ENCODE measurements at places on chromosomes 5 and 9.
A peak's percentile ranks its signal among the peaks of the same experiment; 100 is the strongest.

DNA sequence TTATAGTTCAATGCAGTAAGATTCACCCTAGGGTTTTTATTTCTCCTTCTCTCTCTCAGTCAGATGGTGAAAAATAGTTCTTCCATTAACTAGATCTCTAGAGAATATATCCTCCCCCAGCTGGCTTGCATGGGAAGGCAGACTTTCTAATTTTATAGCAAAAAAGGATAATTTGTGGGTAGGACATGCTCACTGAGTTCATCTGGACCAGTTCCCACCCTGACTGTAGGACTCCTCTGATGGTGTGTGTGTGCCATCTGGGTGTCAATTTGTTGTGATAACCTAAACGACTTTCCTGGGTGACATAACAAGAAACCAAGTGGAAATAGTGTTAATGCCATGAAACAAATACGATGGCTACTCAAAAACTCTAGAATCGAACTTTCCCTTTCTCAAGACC is 44.9 kb downstream of the APBA1 start:
- DNase-seq: no peak

GRCh38 chr5:32711362-32711680 is 200 bp downstream of the NPR3 start:
- no peak for DNase-seq

- no peak for DNase-seq
Observed at GRCh38 chr9:137017791-137018497, 10.1 kb downstream of the ABCA2 start.

DNA sequence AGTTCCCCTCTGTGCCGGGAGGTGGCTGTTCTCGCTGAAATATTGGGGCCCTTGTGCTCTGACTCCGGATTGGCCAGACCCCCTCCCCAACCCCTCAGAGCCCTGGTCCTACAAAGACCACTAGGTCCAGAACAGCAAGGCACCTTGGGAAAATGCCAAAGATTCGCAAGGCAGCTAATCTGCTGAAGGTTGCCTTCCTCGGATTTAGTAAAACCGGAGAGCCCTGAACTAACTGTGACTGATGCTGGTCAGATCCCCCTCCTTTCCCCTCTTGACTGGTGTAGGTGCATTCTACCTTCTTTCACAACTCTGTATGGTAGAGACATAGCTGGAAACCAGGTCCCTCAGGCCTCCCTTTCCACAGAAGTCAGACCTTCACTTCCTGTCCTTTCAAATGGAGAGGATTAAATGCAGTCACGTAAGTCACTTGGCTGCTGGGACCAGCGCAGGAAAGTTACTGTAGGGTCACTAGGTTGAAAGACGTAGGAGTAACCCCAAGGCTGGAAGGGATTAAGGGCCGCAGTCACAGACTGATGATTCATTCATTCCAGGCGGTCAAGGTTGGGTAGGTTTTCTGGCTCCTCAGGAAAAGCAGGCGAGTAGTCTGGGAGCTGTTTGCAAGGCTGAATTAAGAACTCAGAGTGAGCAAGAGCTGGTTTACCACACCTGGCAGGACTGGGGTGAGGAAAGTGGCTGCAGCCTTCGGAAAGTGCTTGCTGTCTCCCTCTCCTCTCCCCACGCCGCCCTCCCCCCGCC is 5.3 kb downstream of the BARX1 start:
- no peak for DNase-seq

GRCh38 chr5:114467729-114468128 is 105.9 kb downstream of the KCNN2 start:
- no peak for DNase-seq

GRCh38 chr5:159398936-159399335 is 68.6 kb upstream of the IL12B start:
- DNase-seq: no peak

DNA sequence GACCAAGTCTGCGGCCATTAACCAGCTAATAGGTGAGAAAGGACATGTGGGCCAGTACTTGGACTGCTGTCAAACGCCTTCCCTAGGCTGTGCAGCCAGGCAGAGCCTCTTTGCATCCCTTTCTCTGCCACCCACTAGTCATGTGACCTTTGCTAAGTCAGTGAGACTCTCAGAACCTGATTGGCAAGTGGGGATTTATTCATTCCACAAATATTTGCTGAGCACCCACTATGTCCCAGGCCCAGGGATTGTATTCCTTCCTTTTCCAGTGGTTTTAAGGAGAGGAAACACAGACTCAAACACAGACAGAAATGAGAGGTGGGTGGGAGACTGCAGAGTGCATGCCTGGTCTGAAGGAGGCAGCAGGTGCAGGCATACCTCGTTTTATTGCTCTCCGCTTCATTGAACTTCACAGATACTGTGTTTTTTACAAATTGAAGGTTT is 71.6 kb upstream of the GALNT10 start:
- DNase-seq: no peak

DNA sequence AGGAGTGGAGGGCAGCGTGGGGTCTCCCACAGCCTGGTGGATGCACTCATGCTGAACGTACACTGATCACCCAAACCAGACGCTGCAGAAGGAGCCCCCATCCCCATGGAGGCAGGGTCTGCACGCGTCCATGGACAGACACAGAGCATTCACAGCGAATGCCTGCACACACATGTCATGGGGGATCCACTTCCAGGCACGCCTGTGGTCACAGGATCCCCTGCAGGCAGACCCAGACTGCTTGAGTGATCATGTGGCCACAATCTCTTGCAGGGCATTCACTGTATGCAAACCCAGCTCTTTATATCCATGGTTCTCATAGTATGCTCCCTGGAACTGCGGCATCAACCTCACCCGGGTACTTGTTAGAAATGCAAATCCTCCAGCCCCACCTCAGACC is 5.4 kb downstream of the SNCB start:
- DNase-seq: no peak

GRCh38 chr9:9556865-9557803 is 1055.7 kb downstream of the PTPRD start:
- DNase-seq: no peak

DNA sequence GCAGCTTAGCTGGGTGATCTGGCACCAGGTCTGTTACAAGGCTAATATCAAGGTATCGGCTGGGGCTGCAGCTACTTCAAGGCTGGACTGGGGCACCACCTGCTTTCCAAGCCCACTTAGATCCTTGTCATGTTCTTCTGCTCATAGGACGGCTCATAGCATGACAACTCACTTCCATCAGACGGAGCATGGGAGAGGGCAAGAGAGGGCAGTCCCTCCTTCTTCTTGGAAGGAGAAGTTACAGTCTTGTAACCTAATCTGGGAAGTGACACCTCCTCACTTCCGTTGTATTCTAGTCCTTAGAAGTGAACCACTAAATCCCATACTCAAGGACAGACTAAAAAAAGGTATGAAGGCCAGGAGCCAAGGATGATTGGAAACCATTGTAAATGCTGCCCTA is 258.2 kb downstream of the MAST4 start:
- DNase-seq: no peak

GRCh38 chr9:129995409-129996160 is 47.4 kb downstream of the FNBP1 start:
- no peak for DNase-seq

DNA sequence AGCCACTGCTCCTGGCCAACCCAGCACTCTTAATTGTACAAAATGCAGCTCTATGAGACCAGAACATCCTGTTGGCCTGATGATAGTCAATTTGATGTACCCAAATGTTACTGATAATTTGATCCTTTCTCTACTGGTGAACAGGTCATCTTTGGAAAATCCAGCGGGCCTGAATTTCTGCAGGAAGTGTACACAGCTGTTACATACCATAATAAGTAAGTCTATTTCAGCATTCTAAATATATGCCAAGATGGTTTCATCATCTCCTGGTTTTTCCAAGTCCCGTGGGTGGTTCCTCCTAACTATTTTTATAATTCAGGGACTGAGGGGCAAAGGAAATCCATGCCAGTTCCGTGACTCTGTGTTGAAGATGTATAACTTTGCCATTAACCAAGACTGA is 155.4 kb downstream of the DOCK8 start:
- DNase-seq: no peak

DNA sequence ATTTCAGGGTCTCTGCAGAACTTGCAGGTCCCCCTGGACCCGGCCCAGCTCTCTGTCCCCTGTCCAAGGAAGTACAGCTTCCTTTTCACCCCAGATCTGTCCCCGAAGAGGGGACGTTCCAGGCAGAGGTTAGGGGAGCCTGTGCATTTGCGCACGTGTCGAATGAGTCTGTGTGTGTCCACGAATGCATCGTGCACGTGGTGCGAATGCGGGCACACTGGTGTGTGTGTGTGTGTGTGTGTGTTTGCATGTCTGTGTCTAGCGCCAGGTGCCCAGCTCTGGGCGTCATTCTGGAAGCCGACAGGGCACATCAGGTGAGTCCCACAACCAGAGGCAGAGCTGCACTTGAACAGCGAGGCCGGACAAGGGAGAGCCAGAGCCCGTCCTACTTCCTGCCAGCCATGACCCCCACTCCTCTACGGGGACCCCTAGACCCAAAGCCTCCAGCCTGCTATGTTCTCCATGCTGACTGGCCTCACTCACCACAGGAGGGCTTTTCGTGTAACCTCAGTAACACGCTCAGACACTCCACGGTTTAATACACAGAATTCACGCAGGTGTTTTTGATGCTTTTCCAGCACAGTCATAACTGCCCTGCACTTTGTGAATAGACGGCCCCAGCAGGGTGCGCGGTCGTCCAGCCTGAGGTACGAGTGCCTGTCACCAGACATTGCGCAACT is 41.3 kb upstream of the CACNA1B start:
- DNase-seq: no peak

- DNase-seq: peak; percentile 36
Observed at GRCh38 chr5:28408186-28408585, 1369.8 kb upstream of the CDH9 start.

- peak; percentile 44 for DNase-seq
Observed at GRCh38 chr5:142017832-142018427, 5.1 kb upstream of the GNPDA1 start.

- DNase-seq: no peak
Observed at GRCh38 chr5:106047341-106047740, 1623.4 kb downstream of the EFNA5 start.

- DNase-seq: no peak
Observed at GRCh38 chr9:108691614-108692013, 164.2 kb downstream of the ACTL7B start.

DNA sequence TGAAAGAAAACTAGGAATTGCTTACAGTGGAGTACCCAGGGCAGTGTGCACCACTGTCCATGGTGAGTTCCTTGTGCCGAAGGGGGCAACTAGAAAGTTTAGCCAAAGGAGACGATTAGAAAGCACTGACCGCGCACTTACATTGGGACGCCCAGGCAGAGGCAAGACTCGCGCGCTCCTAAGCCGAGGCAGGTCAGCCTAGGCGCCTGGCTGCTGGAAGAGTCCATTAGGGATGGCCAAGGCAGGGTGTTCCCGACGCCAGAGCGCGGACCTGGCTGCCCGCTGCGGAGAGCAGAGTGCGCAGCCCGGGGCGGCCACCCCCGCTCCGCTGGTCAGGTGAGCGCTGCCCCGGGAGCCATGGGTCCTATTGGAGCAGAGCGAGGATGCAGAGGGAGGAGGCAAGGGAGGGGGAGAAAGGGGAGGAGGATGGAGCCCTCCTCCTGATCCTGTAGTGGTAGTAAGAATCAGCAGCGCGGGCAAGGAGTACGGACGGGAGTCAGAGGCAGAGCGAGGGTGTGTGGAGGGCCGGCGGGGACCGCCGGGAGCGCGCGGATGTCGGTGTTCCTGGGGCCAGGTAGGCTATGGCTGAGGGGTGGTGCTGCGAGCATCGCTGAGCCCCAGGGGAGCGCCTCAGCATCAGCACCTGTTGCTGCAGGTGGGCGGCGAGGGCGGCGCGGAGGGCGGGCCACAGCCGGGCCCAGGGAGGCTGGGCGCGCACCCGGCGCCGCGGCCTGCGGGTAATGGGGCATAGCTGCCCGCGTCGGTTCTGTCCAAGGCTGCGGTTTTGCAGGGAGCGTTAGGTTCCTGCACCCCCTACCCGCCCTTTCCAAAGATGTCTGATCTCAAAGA is at the start of gene ADGRV1:
TSS of gene ADGRV1 (plus strand) at position 454 of the 849 bp plus-strand sequence. CDS start at position 553, 99 bp downstream.
- DNase-seq: no peak

GRCh38 chr5:38598994-38599617 is 42.7 kb upstream of the LIFR start:
- peak; percentile 55 for DNase-seq

GRCh38 chr5:10550222-10550995 is 13.5 kb upstream of the ANKRD33B start:
- no peak for DNase-seq

GRCh38 chr5:122102825-122103224 is 24.8 kb upstream of the LOX start:
- no peak for DNase-seq

DNA sequence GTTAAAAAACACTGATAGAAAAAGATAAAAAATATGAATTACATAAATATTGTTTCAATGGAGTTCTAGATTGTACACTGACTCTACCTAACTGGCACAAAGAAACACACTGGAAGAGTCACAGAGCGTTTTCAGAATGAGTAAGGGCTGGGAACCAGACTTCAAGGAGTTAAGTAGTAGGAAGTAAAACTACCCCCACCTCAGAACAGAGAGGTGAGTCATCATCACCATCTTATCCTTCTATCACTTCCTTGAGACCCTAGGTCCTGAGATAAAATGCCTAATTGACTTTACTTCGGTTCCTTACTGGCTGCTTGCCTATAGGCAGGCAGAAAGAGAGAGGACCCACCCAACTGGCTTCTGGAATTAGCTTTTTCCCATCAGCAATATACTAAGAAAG is 79.7 kb downstream of the ELAVL2 start:
- DNase-seq: no peak

DNA sequence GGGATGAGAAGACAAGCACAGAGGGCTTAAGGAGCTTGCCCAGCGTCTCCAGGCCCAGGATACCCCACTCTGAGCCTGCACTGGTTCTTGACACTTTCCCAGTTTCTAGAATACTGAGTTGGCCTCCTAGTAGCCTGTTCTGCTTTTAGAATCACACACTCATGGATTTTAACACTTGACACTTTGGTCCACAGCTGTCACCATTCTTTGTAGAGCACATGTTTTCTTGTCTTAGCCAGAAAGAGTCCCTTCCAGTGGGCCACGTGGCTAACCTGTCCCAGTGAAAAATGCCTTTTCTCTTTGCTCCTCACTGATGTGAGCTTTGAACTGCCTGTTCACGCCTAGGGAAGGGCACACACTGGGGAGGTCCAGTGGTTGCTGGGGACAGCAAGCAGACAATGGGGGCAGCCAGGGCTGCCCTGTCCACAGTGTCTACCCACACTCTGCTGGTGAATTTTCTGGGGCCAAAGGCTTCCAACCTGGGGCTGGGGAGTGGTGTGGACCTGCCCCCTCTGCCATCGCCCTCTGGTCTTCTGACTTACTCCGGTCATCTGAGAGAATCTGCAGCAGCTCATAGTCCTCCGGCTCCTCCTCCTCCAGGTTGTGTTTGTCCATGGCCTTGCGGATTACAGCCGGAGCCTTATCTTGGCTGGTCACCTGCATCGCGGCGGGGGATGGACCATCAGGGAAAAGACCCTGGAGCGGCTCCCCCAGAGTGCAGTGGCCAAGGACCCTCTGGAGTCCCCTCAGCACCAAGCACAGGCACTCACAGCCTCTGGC is 21.1 kb downstream of the RALGDS start:
- no peak for DNase-seq

DNA sequence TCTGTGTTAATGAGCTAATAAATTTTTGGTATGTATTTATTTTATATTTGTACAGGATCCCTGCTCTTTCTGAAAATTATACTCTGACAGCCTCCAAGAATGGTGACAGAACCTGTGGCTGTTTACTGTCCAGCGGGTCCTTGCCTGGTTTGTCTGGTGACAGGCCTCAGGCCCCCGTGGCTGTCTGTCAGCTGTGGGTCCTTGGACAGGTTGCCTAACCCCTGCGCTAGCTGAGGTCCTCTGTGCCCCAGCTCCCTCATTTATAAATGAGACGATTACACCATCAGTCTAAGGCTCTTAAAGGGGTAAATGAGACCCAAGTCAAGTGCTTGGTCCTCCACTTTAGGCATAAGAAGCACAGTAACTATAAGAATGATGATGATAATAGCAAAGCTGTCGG is 125.1 kb upstream of the COL5A1 start:
- no peak for DNase-seq

GRCh38 chr5:134124289-134125038 is 10.0 kb downstream of the TCF7 start:
- peak; percentile 18 for DNase-seq
